ENCODE measurements at places on chromosomes 5 and 9.

GRCh38 chr5:177419046-177419445, 7.4 kb upstream of the GRK6 start:
- DNase-seq: no peak

- DNase-seq: no peak
Measured at GRCh38 chr5:52894451-52894850, 94.7 kb upstream of the ITGA2 start.

GRCh38 chr5:86320266-86320665, 297.5 kb upstream of the COX7C start:
- no peak for DNase-seq

- no peak for DNase-seq
Measured at GRCh38 chr5:74126294-74126693, 500.3 kb downstream of the ARHGEF28 start.
